Fibroblast of skin of scalp (primary cell): ENCODE measurements at places on chromosomes 5 and 9.
A peak's percentile ranks its signal among the peaks of the same experiment; 100 is the strongest.

GRCh38 chr5:395156-395920 lies 47.6 kb upstream of the EXOC3 start:
- DNase-seq, result peak; percentile 65

DNA sequence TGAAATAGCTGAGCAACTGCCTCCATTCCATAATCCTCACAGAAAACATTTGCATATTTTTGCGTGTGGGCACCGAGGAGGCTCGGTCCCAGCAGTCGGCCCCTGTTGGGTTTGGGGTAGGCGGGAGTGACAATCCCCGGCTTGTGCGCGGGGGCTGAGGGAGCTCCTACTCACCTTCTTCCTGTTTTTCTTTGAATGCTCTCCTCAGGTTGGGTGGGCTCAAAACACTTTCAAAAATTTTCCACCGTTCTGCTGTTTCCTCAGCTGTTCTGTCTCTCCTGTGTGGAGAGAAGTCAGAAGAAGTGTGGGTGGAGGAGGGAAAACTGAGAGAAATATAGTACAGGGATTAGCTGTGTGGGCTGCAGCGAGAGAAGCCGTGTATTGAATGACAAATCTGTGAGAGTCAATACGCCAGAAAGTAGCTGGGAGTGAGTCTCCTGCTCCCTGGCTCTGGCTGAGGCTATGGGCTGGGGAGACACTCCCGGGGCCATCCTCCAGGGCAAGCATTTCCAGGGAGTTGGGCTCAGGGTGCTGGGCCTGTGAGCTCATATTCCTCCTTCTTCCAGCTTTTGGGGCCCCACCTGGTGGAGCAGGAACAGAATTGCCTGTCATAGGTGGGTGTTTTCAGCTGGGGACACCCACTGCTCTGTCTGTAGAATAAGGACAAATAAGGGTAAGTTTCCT lies 84.7 kb downstream of the CMYA5 start:
- DNase-seq, result peak; percentile 51

GRCh38 chr9:121098567-121099198 lies 23.9 kb downstream of the CNTRL start:
- no peak for DNase-seq

DNA sequence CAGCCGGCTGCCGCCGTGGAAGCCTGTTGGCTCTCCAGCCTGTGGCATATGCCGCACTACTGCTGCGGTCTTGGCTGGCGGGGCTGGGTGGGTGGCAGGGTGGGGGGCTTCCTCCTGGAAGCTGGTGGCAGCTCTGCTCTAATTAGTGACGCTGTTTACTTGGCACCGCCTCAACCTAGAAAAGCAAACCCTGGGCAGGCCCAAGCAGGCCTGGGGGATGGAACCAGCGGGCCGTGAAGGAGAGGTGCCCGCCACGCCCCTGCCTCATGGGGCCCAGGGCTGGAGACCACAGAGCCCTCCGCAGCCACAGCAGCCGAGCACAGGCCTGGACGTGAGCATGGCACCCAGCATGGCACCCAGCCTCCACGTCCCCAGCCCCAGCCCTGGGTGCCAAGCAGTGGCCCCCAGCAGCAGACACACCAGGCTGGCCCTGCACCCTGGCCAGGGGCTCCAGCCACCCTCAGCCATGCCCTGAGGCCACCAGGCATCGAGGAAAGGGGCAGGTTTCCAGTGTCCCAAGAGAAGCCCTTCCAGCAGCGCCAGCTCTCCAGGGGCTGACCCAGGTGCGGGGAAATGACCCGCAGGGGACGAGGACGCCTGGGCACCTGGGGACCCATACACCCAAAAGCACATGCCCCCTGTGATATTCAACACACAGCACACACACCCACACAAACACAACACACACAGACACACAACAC lies 5.4 kb upstream of the CCDC187 start:
- no peak for DNase-seq
